Activated T-helper 2 cell treated with anti-CD3 and anti-CD28 coated beads, Interferon-gamma antibody, Interleukin-2, Interleukin-4, amounts not matched to agents 10 μg/mL and 5 μg/mL and 100 μg/mL, durations not matched to agents 14 hours and 24 hours and 36 hours (primary cell): ENCODE measurements at places on chromosomes 2 and 18. TPM values are rescaled to one million over a fixed set of nuclear protein-coding genes. Genes with fewer than 3 reads are reported as not detected.

SLC5A7 gene
- not detected in 2 replicates for total RNA-seq

CKAP2L gene
- 24.4 and 27.2 TPM in 2 replicates for total RNA-seq

TEKT4 gene
- total RNA-seq: 0.34 TPM in 1 of 2 replicates, not detected in the other

MYCN gene
- total RNA-seq: not detected in 2 replicates

GRCh38 chr18:57437402-57437765 lies 2.2 kb downstream of the ONECUT2 start:
- H3K4me3 ChIP-seq: no peak overlapping the region
- peaks cover 10% of the 10 kb centered on the region for H3K36me3 ChIP-seq
- H3K27ac ChIP-seq: peak overlapping the region; percentile 60
- DNase-seq: no peak
- H3K27me3 ChIP-seq: peaks cover 79% of the 10 kb centered on the region

DNA sequence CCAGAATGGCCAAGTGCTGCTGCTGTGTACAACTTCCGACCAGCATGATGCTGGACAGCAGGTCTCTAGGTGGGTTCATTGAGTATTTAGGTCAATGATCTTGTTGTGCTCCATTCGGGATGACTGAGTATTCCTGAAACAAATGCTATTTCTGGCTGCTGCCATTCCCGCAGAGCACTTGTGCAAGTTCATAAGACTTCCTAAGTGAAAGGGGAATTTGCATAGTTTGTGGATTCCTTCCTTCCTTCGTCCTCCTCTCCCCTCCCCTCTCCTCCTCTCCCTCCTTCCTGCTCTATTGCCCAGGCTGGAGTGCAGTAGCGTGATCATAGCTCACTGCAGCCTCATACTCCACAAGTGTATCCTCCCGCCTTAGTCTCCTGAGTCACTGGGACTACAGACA lies 40.4 kb downstream of the LDLRAD4 start:
- peaks cover 3% of the 10 kb centered on the region for H3K27me3 ChIP-seq
- DNase-seq: no peak
- no peak overlapping the region for H3K27ac ChIP-seq

- DNase-seq: no peak
- H3K36me3 ChIP-seq: peaks cover 44% of the 10 kb centered on the region
- peak overlapping the region; percentile 99 for H3K4me3 ChIP-seq
- H3K27ac ChIP-seq: peak overlapping the region; percentile 99
- no peaks in the 10 kb centered on the region for H3K27me3 ChIP-seq
- peaks cover 52% of the 10 kb centered on the region for H3K4me1 ChIP-seq
Observed at GRCh38 chr2:173962583-173963110, 2.5 kb downstream of the SP3 start.

- no peak for DNase-seq
- H3K36me3 ChIP-seq: no peaks in the 10 kb centered on the region
- H3K4me3 ChIP-seq: peak overlapping the region; percentile 28
- H3K27me3 ChIP-seq: no peaks in the 10 kb centered on the region
Observed at GRCh38 chr2:74566754-74567085, 12.2 kb downstream of the DOK1 start.

GRCh38 chr2:45171136-45171501 lies 161.9 kb upstream of the SIX2 start:
- no peak overlapping the region for H3K4me3 ChIP-seq
- no peaks in the 10 kb centered on the region for H3K36me3 ChIP-seq
- peaks cover 69% of the 10 kb centered on the region for H3K27me3 ChIP-seq
- no peak for DNase-seq
- H3K27ac ChIP-seq: no peak overlapping the region
- H3K4me1 ChIP-seq: peaks cover 4% of the 10 kb centered on the region
